ENCODE measurements at places on chromosomes 11 and 22.
A peak's percentile ranks its signal among the peaks of the same experiment; 100 is the strongest.

- DNase-seq = no peak
These were observed 35.4 kb downstream of the NFAM1 start for GRCh38 chr22:42396621-42397331.

DNA sequence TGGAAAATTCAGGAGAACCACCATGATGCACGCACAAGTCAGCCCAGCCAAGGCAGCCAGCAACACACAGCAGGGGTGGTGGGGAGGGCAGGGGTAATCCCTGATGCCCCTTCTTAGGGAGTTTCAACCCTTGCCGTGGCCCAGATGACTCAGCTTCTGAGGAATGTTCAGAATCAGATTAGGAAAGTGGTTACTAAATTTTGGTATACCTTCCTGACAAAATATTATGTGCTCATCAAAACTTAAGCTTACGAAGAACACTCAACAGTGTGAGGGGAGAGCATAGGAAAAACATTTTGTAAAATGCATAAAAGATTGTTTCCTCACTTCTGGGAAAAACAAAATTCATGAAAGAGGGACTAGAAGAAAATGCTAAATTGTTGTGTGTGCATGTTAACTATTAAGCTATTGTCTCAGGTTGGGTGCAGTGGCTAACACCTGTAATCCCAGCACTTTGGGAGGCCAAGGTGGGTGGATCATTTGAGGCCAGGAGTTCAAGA is 32.1 kb downstream of the SERPIND1 start:
- no peak for DNase-seq

- no peak for DNase-seq
These were observed 9.9 kb downstream of the OTOG start for GRCh38 chr11:17556999-17557398.

- DNase-seq = no peak
These were observed 44.9 kb upstream of the EIF3D start for GRCh38 chr22:36573815-36574363.

GRCh38 chr11:30019481-30019880 is 2.7 kb upstream of the KCNA4 start:
- DNase-seq = no peak

GRCh38 chr11:108912581-108912980 is 247.7 kb downstream of the DDX10 start:
- DNase-seq = no peak

DNA sequence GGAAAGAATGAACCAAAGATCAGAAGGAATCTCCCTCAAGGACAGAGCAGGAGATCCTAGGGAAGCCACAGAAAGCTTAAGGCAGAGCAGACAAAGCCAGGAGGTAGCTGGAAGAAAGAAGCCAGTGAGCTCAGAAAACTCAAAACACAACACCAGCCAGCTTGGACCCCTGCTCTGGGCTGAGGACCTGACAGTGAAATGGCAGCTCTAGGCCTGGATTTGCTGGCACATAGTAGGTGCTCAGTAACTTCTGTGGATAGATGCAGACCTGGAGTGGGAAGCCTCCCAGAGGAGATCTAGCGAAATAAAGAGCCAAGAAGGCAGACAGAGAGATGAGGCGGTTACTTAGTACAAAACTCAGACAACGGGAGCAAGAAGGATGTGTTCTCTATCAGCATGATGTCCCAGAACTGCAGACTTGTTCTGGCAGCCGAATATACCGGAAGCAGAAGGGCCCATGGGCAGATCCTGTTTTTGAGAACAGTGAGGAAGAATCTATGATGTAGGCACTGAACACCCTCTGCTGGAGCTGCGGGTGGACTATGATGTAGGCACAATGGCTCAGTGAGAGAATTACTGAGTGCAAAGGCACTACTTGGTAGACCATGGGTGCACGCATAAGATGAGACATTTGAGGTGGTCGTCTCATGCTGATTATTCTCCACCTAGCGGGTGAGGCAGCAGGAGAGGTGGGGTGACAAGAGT is 4.8 kb downstream of the ROBO4 start:
- no peak for DNase-seq

DNA sequence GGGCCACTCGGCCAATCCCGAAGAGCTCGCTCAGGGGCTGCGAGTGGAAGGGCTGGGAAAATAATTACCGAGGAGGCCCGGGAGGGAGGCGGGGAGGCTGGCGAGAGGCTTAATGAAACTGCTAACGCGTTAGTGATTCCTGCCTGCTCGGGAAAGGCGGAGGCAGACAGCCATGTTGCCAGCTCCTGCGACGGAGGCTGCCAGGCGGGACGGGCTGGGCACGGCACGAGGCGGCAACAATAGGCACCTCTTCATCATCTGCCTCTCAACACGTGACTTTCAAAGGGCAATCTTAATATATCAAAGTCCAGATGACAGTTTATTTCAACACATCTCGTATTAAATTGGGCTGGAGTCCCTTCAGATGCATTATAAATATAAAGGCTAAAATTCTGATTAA is 68.0 kb upstream of the TCF20 start:
- no peak for DNase-seq

DNA sequence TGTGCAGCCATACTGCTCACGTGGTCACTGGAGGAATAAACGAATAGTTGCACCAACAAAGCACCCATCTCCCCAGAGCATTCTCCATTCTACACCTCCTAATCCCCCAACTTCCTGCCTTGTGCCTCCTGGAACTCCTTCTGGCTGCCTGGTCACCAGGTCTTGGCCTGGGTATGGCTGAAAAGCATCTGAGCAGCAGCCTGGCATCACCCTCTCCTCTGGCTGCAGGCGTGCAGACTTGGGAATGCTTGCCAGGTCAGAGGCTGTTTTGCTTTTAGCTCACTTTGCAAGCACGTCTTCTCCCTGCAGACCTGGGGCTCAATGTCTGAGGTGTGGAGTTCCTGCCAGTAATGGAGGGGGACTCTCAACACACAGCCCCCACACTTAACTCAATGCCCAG is 33.3 kb upstream of the KCNJ11 start:
- no peak for DNase-seq

GRCh38 chr22:22111267-22111751 is 128.7 kb upstream of the TOP3B start:
- DNase-seq = peak; percentile 44

GRCh38 chr22:20130319-20130718 is 1.3 kb upstream of the ZDHHC8 start:
- no peak for DNase-seq

GRCh38 chr22:37231406-37232139 is 12.5 kb downstream of the RAC2 start:
- DNase-seq = no peak

DNA sequence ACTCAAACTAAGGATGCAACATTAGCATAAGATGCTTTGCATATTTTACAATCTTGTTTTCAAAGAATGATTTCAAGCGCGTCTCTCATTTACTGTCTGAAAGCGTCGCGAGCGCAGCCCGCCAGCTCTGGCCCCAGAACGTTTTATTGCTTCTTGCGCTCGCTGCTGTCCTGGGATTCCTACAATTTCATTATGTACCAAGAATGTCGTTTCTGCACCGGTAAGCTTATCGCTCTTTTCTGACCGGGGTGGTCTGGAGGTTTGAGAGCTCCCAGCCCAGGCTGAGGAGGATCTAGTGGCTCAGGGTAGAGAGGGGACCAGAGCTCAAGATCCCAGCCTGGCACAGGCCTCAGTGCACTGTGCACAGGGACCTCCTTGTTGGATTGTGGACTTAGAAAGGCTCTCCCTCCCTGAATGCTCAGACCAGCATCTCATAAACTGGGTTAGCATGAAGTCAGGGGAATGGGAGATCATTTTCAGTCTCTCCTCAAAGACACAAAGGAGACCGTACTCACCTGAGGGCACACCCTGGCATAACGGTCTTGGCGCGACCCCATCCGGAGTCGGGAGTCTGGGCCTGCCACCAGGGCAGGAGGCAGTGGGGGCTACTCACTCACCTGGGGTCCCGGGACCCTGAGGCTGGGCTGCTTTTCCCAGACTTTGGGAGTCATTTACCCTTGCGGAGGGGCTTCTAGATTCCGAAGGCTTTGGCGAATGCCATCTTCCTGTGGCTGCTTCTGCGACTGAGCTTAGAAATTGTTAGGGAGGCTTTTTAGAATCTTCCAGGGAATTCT is 817.4 kb downstream of the BRD1 start:
- DNase-seq = no peak

DNA sequence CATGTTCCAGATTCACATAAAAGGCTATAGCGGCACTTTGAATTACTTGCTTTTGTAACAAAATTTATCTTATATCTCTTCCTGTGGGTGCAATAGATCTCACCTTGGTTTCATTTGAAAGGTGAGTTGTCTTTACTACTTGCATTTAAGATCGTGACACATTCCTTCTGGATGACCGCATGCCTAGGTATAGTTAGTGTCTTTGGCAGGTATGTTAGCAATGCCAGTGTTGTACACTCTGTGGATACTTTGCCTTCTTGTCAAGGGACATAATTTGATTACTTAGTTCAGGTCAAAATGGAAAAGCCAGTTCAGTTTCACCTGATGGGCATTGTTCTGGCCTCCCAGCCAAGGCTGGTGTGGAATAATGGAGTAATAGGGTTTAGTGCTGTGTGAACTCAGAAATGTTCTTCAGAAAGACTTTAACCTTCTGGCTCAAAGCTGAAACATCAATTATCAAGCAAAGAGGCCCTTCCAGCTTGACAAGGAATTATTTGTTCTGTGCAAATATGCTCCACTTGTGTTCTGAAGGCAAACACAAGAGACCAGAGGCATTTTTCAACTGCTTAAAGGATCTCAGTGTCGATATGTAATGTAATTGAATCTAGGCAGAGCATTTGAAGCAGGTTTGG is 64.6 kb downstream of the AMOTL1 start:
- no peak for DNase-seq

GRCh38 chr22:37951305-37951704 is 2.1 kb downstream of the C22orf23 start:
- DNase-seq = no peak

DNA sequence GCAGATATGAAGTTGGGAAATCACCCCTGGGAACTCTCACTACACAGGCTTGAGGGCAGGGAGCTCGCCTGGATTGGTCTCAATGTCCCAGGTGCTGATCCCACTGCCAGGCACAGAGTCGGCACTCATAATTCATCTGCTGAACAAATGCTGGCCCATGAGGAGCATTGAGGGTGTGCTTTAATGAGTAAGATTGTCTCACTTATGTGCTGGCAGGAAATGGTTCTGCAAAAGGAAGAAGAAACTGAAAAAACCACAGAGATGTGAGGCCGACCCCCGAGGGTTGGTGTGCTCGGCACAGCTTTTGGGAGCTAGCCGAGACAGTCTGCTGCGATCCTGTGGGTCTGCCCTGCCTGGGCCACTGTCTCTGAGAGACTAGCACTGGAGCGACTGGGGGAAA is 9.4 kb downstream of the PLAAT2 start:
- DNase-seq = no peak

- no peak for DNase-seq
These were observed 35.4 kb downstream of the NXPE2 start for GRCh38 chr11:114713756-114714155.

DNA sequence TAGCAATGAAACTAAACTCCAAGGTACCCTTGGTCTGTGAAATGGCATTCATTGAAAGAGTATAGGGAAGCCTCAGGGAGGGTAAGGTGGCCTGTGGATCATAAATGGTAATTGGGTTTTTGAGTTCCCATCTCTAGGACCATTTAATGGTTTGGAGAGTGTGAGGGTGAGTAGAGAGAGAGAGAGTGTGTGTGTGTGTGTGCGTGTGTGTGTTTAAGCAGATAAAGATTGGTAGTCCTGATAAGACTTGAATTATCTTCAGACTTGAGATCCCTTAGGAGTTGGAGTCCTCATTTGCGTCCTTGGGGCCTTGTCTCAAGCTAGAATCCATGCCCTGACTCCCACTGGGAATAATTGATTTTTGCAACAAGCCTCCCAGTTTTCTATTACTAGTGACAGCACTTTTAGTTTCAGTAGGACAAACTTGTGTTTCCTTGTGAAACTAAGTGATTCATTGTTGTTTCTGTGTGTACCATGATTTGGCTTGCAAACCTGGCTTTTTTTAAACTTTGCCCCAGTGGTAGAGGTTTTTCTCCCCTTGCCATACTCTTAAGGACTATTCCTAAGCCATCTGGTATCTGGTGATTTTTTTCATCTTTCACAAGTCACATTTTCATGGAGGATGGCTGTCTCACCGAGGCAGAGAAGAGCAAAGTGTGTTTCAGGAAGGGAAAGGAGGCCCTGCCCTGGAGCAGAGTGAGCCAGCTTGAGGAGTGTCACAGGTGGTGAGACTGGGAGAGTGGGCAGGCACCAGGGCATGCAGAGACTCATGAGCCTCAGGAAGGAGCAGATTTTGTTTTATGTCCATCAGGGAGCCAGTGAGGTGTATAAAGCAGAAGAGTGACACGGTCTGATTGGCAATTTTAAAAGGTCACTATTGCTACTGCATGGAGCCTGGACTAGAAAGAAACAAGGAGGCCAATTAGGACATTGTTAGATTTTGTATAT is 26.7 kb downstream of the ALKBH3 start:
- no peak for DNase-seq

- DNase-seq = no peak
These were observed 16.2 kb upstream of the ST3GAL4 start for GRCh38 chr11:126339073-126339862.

DNA sequence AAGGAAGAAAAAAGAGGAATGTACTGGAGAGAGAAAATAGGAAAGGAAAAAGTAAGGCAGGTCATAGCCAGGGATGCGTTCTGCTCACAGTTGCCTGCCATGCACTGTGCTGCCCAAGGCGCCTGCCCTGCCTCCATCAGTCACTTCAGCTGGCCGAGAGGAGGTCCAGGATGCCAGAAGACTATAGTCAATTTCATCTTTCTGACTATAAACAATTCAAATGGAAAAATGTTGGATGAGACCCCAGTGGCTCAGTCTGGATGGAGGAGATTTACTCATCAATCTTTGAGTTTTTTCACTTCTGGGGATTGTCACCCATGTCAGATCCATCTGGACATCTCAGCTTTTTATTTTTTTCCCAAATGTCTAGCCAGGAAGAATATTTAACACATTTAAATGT is 36.7 kb upstream of the CLMP start:
- DNase-seq = no peak

DNA sequence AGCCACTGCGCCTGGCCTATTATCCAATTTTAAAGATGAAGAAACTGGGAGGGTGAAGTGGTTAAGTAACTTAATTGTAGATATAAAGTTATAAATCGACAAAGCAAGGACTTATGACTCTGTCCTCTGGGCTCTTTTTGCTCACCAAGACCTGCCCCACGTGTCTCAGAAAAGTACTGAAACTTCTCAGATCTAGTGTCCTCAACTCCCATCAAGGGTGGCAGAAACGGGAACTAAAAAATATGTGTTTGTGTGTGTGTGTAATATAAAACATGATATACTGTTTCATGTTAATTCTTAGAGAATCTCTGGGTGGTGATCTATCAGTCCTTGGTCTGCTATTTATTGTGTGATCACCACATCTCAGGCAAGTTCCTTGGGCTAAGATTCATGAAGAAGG is 104.9 kb downstream of the GAB2 start:
- no peak for DNase-seq

- peak; percentile 53 for DNase-seq
These were observed 20.2 kb downstream of the FADS3 start for GRCh38 chr11:61871158-61871597.

GRCh38 chr11:83063073-83063754 is 8.5 kb downstream of the RAB30 start:
- DNase-seq = no peak

Measured in stimulated activated CD4-positive, alpha-beta T cell treated with anti-CD3 and anti-CD28 coated beads, Interleukin-4, amount 100 ng/mL, for 48 hours (primary cell).